Upper lobe of left lung (tissue), 6 donors: ENCODE measurements at places on chromosomes 5 and 9. TPM values are rescaled to one million over a fixed set of nuclear protein-coding genes. Genes with fewer than 3 reads are reported as not detected.

DNA sequence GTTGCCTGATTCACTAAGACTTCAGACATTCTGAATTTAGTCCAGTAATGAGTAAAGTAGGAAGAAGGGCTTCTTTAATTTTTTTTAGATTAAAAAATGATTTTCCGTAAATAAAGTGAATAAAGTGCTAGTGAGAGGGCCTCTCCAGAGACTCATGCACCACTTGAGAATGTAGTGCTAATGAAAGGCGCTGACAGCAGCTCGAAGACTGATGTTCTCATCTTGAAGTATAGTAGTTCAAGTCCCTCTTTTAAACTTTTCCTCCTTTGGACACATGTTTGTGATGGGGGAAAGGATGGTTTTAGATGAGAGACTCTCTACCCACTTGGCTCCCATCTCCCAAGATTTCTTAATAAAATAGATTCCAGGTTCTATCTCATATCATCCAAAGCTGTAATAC, 48.5 kb downstream of the G3BP1 start:
- DNase-seq = no peak

DNA sequence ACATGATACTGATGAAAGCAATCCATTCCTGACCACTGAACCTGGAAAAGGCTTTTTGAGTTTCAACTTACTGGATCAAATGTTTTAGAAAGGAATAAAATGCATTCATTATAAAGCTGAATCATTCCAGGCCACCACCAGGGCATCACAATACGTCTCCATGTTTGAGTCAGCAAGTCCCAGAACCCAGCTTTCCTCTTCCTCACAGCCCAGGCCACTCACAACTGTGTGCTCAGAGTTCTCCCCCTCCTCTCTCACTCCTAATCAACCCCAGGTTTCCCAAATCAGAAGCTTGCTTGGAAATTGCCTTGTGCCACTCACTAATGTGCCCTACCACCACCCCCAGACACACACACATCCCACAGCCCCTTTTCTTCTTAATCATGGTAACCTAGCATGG, 91.7 kb downstream of the GNA14 start:
- no peak for DNase-seq

Gene SLC36A2
- not detected for total RNA-seq

GRCh38 chr9:36166168-36166927, 2.8 kb upstream of the CCIN start:
- DNase-seq = peak; percentile 88

Gene TMOD1
- total RNA-seq = 4.4 TPM

Gene NFIB
- total RNA-seq = 33.9 TPM

DNA sequence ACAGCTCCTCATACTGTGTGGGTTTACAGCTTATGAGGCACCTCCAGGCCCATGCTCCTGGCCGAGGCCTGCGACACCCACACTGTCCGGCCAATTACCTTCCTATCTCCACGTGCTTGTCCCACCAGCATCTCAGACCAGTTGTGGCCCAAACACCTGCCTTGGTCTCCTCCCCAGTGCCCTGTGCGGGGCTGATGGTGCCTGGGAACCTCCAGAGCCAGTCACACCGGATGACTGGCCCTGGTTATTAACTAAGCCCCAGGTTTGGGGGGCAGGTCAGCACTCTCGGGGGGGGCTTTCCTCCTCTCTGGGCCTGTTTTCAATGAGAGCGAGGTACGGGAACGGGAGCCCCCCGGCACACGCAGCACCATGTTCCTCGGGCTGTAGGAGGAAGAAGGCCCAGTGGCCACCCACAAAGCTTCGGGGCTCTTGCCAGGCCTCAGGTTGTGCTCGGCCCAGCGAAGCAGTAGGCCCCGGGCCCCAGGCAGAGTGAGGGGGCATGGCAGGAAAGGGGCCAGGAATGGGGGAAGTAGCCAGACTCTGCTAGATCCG, 76.0 kb upstream of the PHYKPL start:
- no peak for DNase-seq

Gene NPR3
- 30.9 TPM for total RNA-seq

Gene ADAMTS12
- 16.8 TPM for total RNA-seq

DNA sequence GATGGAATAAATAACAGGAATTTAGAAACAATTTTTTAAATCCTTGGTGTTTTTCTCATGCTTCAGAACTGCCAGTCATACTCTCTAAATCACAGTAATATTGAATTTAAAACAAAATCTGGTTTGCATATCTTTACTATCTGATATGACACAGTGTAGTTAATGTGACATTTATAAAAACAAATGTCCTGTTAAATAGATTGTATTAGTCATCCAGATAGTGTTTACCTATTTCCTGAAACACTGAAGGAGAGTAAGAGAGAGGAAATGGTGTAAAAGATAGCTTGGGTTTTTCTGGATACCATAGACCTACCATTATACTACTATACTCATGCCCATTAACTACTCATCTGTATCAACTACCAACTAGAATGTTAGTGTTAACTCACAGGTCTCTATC, 292.3 kb downstream of the MAN2A1 start:
- no peak for DNase-seq

- no peak for DNase-seq
These were observed 45.0 kb upstream of the PRRC2B start for GRCh38 chr9:131348631-131349521.

Gene PCA3
- not detected for total RNA-seq

Gene CATSPER3
- not detected for total RNA-seq

DNA sequence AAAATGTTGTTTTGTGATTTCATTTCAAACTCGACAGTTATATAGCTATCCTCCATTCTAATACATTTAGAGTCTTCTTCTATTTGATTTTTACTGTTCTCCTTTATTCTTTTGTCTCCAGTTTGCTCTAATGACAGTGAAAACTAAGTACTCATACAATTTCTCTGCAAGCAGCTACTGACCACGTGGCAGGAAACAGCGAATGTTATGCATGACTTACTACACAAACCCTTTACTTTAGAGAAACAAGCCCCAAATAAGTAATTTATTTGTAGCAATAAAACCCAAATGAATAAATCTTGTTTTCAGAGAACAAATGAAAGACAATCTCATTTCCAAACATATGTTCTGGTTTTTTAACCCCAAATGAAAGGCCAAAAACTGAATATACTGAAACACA, 41.9 kb downstream of the CDH6 start:
- DNase-seq = no peak

DNA sequence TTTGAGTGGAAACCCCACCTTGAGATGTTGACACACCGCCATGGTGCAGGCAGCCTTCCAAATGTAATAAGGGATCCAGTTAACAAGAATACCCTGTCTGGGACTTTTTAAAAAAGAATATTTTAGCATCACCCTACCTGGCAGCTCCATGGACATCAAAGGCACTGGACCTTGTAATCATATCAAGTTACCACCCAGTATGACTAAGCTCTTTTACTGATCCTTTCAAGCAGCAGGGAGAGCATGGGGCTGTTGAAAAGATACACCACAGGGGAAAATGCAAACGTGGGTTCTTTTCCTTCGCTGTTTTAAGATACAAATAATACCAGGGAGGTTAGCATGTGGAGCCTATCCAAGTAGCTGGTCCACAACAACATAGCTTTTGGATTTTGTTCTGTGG, 211.2 kb downstream of the SAXO1 start:
- DNase-seq = no peak

Gene FCN2
- not detected for total RNA-seq

- no peak for DNase-seq
These were observed 63.0 kb upstream of the JAK2 start for GRCh38 chr9:4922101-4922500.

- no peak for DNase-seq
These were observed 69.9 kb upstream of the NAA35 start for GRCh38 chr9:85871008-85871407.

DNA sequence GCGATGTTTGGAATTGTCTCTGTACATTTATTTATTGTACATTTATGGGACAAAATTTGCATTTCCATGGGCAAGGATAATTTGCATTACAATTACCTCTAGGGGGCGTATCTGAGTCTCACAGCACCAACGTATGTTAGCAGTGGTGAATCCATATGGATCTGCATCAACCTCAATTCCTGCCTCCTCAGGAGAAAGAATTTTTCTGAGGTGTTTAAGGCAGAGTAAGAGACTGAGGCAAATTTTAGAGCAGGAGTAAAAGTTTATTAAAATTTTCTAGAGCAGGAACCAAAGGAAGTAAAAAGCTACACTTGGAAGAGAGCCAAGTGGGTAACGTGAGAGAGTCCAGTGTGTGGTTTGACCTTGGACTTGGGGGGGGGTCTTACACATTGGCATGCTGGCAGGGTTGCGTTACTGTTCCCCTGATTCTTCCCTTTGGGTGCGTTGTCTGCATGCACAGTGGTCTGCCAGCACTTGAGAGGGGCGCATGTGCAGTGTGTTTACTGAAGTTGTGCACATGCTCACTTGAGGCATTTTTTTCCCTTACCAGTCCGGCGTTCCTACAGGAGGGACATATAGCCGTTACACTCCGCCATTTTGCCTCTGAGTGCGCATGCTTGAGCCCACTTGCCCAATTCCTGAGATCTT, 21.0 kb upstream of the RAB14 start:
- no peak for DNase-seq

DNA sequence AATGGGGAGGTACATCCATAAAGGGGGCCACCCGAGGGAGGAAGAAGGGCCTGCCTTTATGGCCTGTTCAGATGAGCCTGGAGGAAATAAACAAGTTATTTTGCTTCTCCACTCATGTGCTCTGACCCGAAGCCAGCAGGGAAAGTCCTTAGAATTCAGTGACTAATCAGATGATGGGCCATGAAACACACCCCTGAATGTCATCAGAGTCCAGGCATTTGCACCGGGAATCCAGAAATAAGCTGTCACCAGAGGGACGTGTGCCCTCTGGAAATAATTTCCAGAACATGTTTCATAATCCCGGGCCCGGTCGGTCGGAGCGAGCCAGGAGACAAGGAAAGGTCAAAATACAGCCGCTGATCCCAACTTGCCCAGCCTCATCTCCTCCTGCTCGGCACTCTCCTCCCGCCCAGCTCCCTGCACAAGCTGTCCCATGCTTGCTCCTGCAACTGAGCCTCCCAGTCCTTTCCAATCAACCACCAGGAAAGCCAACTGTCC, 73.6 kb upstream of the ZNF622 start:
- peak; percentile 45 for DNase-seq

Gene PCDHGC4
- total RNA-seq = 7.3 TPM

Gene SLC45A2
- total RNA-seq = not detected

Gene PCDHGA11
- total RNA-seq = 2.0 TPM

Gene EPB41L4A
- 34.4 TPM for total RNA-seq

DNA sequence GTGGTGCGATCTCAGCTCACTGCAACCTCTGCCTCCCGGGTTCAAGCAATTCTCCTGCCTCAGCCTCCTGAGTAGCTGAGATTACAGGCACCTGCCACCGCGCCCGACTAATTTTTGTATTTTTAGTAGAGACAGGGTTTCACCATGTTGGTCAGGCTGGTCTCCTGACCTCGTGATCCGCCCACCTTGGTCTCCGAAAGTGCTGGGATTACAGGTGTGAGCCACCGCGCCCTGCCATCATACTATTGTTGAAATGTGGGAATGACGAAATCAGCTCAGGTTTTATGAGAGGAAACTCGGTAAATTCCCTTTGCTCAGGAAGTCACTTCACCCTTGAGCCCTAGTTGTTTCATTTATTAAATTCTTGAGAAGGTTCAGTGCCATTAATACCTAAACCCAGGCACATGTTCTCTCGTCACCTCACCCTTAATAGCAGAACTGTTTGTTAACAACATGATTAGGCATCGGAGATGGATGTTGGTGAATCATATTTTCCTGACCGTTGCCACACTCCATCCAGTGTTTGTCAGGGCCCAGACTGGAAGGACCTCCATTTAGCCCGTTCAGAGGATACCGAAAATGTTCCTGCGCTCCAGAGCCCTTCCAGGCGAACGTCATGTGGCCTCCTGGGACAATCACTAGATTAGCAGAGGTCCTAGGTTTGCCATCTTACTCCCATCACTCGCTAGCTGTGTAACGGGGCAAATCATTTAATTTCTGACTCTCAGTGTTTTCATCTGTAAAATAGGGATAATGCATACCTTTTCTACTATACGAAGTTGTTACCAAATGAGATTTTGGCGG, 20.0 kb upstream of the CREBRF start:
- DNase-seq = peak; percentile 78
